ENCODE measurements at places on chromosomes 5 and 9.

DNA sequence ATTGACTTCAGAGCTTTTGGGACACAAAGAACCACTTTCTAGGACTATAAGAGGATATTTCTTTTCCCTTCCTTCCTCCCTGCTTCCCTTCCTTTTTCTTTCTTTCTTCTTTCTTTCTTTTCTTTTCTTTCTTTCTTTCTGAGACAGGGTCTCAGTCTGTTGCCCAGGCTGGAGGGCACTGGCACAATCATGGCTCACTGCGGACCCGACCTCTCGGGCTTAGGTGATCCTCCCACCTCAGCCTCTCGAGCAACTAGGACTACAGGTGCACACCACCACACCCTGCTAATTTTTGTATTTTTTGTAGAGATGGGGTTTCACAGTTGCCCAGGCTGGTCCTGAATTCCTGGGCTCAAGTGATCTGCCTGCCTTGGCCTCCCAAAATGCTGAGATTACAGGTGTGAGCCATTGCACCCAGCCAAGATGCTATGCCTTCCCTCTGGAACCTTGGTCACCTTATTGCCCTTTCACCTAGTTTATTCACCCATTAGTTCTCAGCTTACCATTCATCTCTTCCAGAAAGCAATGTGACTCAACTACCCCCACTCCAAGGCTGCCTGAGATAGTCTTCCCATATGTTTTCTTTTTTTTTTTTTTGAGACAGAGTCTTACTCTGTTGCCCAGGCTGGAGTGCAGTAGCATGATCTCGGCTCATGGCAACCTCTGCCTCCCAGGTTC, 10.1 kb downstream of the PLIN2 start:
- DNase-seq: no peak

DNA sequence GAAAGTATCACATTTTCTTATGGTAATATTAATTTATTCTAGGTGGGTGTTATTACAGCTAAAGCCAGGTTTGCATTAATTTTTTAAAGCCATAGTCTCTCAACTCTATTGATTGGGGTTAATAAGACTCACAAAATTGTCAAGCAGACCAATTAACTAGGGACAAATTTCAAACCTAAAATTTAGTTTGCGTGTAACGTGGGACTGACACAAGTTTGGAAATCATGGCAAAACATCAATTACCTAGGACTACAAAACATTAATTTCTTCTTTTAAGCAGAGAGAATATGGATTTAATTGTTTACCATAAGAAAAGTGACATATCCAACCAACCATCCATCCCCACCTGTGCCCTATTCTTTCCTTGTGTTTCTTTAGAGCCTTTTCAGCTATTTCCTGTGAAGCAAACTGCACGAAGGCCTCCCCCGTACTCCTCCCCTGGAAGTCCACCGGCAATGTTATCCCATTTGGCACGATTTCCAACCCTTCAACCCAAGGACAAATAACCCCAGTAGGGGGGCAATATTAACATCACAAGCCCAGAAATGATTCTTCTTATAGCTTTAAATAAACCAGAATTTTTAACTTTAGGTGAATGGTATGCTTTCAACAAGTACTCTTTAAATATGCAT, 4.4 kb downstream of the HNRNPH1 start:
- no peak for DNase-seq

GRCh38 chr5:28737682-28738081, 1699.3 kb upstream of the CDH9 start:
- no peak for DNase-seq

- peak; percentile 90 for DNase-seq
Observed at GRCh38 chr9:136978073-136978864, 965 bp downstream of the PTGDS start.

DNA sequence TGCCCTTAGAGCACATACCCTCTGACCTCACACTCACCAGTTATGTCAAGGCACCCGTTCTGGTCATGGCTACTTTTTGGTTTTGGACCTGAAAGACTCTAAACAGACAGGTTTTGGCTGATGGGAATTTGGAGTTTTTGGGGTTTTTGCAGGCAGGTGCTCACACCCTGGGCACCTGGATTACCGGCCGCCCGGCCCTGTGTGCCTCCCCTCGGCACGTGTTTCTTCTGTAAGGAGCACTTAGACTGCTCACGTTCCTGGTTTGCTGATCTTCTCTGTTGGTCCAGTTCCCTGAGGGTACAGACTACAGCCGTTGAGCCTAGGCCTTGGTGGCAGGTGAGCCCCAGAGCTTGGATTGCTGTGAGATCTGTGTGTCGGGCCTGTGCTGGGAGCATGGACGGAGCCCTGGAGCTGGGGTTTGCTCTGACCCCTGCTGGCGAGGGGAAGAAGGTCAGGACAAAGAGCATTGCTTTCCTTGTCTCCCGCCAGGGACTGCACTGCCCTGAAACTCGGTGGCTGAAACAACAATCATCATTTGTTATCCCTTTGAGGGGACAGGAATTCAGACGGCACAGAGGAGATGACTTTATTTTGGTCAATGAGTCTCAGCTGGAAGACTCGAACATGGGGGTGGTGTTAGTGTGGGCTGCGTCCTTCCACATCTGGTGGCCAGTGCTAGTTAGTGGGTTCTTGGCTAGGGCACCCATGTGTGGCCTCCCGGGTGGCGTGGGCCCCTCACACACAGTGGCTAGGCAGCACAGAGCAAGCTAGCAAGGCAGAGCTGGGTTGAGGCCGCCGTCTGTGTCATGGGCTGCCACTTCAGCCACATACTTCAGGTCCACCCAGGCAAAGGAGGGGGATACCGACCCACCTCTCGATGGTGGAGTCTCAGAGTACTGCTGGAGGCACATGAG, 76.4 kb downstream of the EHMT1 start:
- DNase-seq: peak; percentile 71

Measured in DMS53 (cell line).